ENCODE measurements at places on chromosomes 7 and 10.

GRCh38 chr10:119503821-119504220, 38.7 kb downstream of the RGS10 start:
- DNase-seq = no peak

DNA sequence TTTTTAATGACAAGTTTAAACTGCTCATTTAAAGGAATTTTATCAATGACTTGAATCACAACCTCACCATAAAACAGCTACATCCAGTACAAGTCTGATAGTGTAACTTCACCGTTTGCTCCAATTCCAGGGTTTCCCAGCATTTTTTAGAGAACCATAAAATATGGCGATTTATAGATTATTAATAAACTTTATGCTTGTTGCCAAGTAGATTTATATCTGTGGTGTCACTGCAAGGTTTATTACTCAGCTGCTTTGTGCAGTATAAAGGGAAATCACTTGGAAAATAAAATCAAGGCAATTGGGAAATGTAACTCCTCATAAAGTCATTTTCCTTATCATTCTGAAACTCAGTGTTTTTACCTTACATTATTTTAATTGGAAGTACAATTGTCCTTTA, 64.0 kb upstream of the ADAM12 start:
- no peak for DNase-seq

DNA sequence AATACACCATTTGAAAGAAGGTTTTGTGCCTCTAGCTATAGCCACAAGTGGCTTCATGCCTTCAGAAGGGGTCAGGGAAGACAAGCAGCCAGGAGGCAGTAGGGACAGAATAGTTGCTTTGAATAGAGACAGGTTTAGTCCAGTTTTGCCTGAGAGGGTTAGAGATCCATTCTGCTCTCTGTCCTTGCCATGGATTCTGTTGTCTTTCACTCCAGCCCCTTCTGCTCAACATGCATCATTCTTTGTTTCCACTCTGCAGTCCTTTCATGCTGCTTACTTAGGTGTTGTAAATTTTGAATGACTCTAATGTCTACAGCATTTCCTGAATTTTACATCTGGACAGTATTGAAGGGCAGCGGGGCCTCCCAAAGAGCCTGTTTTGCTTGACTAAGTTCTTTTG, 60.3 kb downstream of the CNTNAP2 start:
- DNase-seq = no peak

- no peak for DNase-seq
Measured at GRCh38 chr7:111750228-111750627, 187.9 kb upstream of the IMMP2L start.

DNA sequence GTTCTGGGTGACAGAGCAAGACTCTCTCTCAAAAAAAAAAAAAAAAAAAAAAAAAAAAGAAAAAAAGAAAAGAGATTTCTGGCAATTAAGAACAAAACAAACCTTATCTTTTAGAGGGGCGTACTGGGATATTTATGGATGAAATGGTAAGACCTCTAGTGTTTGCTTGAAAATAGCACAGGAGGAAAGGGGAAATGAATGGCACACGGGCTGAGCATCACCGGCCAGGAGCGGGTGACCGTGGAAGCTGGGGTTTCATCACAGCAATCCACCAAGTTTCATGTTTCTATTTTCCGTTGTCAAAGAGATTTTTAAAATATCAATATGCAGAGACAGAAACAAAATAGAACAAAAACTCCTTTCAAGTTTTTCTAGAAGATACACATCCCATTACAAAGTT, 105.6 kb downstream of the SVIL start:
- DNase-seq = no peak

DNA sequence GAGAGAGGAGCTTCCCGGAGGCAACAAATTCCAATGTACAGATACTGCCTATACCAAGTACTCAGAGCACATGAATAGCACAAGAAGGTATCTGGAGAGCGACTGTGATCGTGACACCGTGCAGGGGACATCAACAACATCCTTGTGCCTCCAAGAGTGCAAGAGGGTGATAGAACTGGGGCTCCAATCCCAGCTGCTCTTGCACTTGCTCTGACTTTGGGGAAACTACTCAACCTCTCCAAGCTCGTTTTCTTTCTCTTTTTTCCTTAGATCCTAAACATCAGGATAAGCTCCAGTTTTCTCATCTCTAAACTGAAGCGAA, 12.1 kb downstream of the RFC2 start:
- no peak for DNase-seq

DNA sequence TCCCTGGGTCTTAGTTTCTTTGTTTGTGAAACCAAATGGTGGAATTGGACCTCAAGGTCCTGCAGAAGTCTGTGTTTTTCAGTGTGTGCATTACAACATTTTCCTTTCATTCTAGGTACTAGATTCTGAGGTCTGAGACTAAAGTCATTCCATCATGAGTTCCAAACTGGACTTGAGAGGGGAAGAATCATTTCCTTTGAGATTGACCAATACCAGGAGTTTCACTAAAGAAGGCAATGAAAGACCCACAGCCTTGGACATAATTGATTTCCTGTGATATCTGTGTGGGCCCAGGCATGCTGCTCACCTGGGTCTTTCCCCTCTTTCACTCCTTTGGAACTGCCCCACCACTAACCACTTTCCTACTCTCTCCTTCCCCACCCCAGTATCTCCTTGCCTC, 18.2 kb downstream of the TAS2R41 start:
- DNase-seq = no peak

DNA sequence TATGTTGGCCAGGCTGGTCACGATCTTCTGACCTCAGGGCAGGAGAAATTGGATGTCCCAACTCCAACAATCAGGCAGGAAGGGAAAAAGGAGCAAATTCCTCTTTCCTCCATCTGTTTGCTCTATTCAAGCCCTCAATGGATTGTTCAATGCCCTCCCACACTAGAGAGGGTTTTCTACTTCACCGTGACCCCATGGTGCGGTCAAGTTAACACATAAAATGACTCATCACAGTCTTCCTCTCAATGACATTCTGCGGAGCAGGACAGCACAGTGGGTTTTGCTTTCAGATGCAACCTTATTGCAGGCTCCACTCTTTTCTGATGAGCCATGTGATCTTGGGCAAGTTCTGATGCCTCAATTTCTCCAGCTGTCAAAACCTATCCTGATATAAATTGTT, 364.9 kb downstream of the ANKRD30A start:
- no peak for DNase-seq

- no peak for DNase-seq
Measured at GRCh38 chr10:126754966-126755365, 84.5 kb upstream of the C10orf90 start.

DNA sequence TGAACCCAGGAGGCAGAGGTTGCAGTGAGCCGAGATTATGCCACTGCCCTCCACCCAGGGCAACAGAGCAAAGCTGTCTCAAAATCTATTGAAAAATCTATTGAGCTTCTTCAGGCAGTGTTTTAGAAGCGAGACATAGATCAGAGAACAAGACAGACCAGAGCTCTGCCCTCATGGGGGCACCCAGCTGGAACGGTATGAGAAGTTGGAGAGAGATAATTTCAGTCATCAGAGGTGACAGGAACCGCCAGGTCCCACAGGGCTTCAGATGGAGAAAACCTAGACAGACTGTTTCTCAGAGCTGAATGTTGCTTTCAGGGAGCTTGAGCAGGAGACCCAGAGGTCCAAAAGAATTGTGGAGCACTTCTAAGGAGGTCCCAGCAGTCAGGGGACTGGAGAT, 14.2 kb upstream of the GTF2IRD1 start:
- DNase-seq = no peak

DNA sequence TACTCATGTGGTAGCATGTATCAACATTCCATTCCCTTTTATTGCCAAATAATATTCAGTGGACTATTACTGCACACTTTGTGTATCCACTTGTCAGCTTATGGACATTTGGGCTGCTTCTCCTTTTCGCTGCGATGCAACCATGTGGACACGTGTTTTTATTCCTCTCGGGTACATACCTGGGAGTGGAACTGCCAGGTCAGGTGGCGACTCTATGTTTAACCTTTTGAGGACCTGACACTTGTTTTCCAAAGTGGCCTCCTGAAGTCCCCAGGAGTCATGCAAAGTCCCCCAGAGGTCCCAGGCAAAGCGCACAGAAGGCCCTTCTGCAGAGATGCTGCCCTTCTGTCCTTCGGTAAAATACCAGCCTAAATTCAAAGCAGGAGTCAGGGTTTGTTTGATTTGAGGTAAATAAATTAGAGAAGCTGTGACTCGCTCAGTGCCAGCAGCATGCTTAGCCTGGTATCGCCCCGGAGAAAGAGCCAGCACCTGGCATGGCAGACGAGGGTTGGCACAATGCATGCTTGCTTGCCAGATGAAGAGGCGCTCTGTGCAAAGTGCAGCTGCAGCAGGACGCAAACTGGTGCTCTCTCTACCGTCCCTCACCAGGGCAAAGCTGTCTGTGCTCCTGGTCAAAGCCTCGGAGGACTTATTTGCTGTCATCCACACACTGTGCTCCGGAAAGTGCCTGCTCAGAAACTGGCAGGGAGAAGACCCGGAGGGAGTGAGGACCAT, 37.8 kb downstream of the HIPK2 start:
- peak; percentile 70 for DNase-seq

- no peak for DNase-seq
Measured at GRCh38 chr10:71467161-71467560, 70.4 kb downstream of the CDH23 start.

- DNase-seq = no peak
Measured at GRCh38 chr10:23693501-23693901, 254.6 kb downstream of the OTUD1 start.

- no peak for DNase-seq
Measured at GRCh38 chr7:40095230-40095629, 39.2 kb downstream of the MPLKIP start.

DNA sequence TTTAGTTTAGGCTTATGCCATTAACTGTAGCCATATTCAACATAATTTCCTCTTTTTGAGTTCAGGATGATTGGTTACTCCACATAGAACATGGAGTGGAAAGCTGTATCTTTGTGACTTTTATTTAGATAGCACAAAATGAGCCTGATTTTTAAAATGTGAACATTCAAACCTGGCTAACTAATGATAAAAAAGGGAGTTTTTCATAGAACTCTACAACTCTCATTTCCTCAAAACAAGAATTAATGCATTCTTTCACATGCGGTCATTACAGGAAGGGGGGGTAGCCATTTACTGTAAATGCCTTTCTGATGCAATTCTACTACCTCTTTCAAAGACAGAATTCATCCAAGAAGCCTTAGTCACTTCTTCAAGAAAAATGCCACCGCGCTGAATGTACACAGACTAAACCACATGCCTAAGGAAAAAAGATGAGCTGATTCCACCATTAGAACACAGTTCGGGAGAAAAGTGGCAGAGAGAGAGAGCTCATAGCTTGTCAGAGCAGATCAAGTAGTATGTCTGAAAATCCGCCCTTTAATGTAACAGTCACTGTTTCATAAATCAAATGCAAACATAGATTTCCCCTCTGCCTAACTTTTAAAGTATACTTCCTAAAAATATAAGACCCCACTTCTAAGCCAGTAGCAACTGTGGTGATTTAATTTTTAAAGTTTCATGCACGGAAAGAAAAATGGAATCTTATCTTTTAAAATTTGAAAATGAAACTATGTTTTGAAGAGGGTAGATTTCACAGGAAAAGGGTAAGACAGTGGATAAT, 226.4 kb upstream of the KLF14 start:
- DNase-seq = no peak

DNA sequence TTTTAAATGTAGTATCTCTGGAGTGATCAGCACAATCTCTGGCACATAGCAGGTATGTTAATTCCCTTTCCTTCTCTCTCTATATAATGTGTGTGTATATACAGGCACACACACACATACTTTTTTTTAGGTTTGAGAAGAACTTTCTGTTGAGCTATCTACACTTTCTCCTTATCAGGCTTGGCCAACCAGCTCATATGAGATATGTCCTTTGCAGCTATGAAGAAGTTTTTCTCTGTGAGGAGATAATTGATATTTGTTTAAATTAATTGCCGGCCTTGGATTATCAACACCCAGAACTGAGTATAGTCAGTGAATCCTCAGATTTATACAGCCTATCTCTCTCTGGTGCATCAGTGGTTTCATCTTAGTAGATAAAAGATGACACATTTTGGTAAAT, 2.3 kb upstream of the MCU start:
- no peak for DNase-seq

GRCh38 chr10:103884681-103885139, 29.3 kb upstream of the SH3PXD2A start:
- DNase-seq = peak; percentile 13

DNA sequence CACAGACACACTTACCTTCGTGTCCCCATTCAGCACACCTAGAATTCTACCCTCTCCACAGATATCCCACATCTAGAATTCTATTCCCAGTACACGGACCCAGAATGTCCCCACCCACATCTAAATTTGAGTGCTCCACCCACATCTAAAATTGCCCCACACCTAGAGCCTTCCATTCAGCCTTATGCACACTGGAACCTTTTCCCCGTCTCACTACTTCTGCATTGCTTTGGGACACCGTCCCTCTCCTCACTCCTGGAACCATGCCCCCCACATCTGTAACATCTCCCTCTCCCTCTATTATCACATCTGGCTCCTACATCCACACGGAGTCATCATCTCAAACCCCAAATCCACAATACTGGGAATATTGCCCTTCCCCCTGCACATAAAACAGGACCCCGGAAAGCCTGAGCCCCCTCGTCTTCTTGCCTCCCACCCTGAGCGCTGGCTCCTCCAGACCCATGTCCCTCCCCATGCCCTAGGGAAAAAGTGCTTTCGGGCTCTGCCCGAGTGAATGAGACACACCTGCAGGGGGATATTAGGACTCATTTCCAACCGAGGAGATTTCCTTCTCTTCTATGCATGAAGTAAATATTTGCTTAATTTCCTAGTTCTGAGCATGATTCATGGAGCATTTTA, 125.8 kb upstream of the UNC5B start:
- no peak for DNase-seq

DNA sequence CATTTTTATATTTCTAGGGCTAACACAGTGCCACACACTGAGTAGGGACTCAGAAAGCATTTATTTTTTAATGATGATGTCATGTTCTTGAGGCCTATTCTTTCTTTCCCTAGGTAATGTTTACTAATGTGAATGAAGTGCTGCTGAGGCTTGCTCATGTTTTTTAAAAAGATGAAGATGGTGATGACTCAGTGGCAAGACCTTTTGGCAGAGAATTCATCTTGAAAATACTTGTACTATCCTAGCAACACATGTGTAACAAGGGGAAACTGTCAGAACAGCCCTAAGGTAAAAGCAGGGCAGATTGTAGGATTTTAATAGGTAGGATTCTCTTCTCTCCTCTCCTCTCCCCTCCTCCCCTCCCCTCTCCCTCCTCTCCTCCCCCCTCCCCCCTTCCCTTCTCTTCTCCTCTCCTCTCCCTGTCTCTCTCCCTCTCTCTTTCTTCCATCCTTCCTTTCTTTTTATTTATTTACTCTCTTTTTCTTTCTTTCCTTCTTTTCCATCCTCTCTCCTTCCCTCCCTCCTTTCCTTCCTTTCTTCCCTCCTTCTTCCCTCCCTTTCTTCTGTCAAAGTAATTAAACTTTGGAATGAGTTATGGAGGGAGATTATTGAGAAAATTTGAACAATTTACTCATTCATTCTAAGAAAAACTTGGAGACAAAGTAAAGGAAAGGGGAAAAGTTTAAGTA, 75.3 kb downstream of the ZNF92 start:
- no peak for DNase-seq

- no peak for DNase-seq
Measured at GRCh38 chr7:116517626-116518025, 7.2 kb upstream of the CAV1 start.

GRCh38 chr7:151549644-151550043, 29.9 kb upstream of the RHEB start:
- no peak for DNase-seq

- no peak for DNase-seq
Measured at GRCh38 chr7:70416347-70416985, 715.5 kb upstream of the GALNT17 start.

Data from occipital lobe (tissue), 3 donors.